ENCODE measurements at places on chromosomes 12 and 14.
A peak's percentile ranks its signal among the peaks of the same experiment; 100 is the strongest.

- no peak for DNase-seq
Measured at GRCh38 chr12:4041187-4041885, 168.1 kb upstream of the PARP11 start.

DNA sequence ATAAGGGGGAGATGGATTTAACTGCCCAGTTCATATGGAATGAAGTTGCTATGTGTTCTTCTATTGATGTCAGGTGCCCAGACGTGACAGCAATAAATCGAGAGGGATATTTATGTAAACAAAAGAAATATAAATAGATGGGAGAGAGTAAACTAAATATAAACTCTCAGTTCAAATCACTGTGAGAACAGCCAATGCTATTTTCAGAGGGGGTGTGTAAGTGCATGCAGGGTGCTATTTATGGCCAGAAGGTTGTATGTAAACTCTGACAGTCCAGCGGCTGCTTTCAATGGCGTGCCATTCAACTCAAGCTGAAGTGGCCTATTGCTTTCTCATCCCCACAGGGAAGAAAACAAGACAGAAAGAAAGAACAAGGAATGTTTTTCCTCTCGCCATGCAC is 127.2 kb downstream of the KCNA5 start:
- no peak for DNase-seq

GRCh38 chr14:51304438-51304837 is 64.4 kb downstream of the TMX1 start:
- DNase-seq, result no peak

- DNase-seq, result no peak
Measured at GRCh38 chr14:23430016-23430722, 5.3 kb downstream of the MYH7 start.

GRCh38 chr12:7395950-7396349 is 48.0 kb downstream of the CD163L1 start:
- no peak for DNase-seq

DNA sequence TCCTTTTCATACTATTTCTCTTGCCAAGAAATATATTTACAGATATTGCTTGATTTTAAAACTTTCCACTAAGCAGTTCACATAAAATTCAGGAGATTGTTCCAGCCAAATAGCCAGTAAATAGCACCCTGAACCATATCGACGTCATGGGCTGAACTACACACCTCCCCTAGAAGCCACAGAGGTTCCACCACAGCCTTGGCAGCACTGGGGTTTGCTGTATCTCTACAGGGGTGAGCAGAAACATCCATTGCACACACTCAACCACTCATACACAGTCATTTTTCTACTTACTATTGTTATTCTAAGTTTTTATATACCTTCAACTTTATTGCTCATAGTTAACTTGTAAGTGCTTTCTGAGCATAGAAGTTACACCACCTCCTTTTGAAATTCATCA is 8.1 kb upstream of the EIF2S3B start:
- peak; percentile 11 for DNase-seq

GRCh38 chr12:65761301-65761700 is 63.0 kb upstream of the HMGA2 start:
- DNase-seq, result no peak

Data from activated naive CD4-positive, alpha-beta T cell treated with anti-CD3 and anti-CD28 coated beads, Interleukin-2, amount 50 U/mL, for 72 hours (primary cell).